ENCODE measurements at places on chromosomes 7 and 10. TPM values are rescaled to one million over a fixed set of nuclear protein-coding genes. Genes with fewer than 3 reads are reported as not detected.

UTF1 gene
- total RNA-seq = not detected

TAS2R4 gene
- total RNA-seq = 1.6 TPM

EPO gene
- not detected for total RNA-seq

DNAJB9 gene
- total RNA-seq = 22.7 TPM

SSC4D gene
- total RNA-seq = 0.24 TPM

RARRES2 gene
- total RNA-seq = not detected

CYP2C9 gene
- not detected for total RNA-seq

TMEM72 gene
- total RNA-seq = not detected

CFAP43 gene
- total RNA-seq = 0.17 TPM

HABP2 gene
- not detected for total RNA-seq

PDE6C gene
- not detected for total RNA-seq

BTAF1 gene
- 81.6 TPM for total RNA-seq

MRPS24 gene
- 44.2 TPM for total RNA-seq

NAT16 gene
- not detected for total RNA-seq
